ENCODE measurements at places on chromosomes 3 and 15.

- no peak for DNase-seq
These were observed 231.6 kb downstream of the ABHD5 start for GRCh38 chr3:43922374-43922773.

DNA sequence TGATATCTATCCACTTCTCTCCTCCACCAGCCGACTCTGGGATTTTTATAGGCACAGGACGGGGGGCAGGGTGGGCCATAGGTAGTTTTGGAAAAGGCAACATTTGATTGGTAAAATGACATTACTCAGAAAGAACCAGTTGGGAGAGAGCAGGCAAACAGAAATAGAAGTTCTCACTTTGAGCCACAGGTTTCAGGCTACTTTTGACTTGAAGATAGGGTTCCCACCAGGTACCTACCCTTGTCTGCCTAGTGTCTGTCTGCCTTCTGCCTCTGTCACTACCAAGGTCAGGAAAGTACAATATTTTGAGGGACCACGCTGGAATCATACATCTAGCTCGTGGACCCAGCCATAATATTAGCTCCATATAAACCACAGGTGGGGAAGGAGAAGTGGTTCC is 412.9 kb upstream of the GRM7 start:
- DNase-seq, result no peak

- no peak for DNase-seq
These were observed 51.2 kb downstream of the FGF12 start for GRCh38 chr3:192675958-192676649.

GRCh38 chr3:184382326-184383032 is 2.6 kb downstream of the CHRD start:
- no peak for DNase-seq

DNA sequence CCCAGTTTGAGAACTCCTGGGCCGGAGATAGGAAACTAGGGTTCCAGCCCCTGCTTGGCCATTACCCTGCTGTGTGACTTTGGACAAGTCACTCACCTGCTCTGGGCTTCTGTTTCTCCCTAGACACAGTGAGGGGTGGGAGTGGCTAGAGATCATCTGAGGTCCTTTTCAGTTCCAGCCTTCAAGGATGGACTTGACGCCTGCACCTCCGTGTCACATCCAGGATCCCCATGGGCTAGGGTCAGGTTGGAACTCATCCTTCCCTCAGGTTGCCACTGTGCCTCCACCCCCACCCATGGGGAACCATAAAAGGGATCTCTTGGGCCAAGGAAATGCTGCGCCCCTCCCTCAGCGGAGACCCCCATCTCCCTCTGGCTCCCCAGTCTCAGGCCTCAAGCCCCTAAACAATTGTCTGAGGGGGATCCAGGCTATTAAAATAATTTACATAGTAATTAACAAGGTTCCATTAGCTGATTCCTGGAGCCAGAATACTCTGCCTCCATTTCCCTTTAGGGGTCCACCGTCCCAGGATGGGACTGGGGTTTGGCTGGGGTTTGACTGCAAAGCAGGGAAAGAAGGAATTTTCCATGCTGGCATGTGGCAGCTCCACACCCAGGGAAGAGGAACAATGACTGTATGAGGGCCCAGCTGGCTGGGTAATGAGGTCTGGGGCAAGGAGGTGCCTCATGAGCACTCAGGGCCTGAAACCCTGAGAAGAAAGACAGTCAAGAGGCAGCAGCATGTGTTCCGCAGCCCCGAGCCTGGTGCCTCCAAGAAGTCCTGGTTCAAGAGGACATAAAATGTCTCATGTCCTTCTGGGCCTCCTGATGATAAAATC is 177.7 kb downstream of the SMAD6 start:
- no peak for DNase-seq

- DNase-seq, result no peak
These were observed 1048.1 kb downstream of the SI start for GRCh38 chr3:164030194-164030593.

GRCh38 chr3:110430146-110430545 is 641.5 kb upstream of the NECTIN3 start:
- no peak for DNase-seq

DNA sequence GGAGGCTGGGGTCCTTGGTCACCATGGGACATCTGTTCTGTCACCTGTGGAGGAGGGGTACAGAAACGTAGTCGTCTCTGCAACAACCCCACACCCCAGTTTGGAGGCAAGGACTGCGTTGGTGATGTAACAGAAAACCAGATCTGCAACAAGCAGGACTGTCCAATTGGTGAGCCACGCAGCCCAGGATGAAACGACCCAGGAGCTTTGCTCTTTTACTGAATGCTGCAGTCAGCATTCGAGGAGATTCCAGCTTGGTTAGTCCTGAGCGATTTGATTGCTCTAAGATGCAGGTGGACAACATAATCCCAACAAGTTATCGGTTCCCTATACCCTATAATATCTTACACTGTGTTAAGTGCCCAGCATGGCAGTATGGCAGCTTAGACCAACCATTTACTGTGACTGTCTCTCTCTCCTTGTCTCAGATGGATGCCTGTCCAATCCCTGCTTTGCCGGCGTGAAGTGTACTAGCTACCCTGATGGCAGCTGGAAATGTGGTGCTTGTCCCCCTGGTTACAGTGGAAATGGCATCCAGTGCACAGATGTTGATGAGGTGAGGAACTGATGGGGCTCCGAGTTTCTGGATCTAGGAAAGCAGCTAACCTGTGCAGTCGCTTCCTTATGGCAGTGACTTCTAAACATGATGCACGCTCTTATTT is 7.8 kb downstream of the THBS1 start:
- no peak for DNase-seq

DNA sequence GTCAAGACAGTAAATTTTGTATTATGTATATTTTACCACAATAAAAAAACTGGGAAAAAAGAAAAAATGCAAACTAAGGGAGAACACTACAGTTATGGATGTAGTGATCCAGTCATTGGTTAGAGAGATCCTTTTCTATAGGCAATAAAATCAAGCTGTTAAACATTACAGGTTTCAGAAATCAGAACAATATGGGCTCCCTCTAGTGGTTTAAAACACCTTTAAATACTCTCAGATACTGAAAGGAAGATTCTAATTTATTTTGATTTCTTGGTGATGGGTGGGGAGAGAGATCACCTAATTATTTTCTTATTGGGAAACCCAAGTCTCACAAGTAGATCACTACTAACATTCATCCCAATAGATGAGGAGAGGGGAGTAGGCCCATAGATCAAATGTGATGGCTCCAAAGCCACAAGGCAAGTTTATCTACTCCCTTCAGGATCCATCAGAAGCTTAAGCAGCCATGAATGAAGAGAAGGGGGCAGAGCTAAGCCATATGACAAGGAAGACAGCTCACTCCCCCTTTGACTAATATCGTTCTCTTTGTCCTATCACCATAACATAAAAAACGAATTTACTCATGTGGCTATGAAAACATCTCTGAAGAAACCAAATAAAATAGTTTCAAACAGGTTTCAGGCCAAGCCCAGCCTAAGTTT is 118.6 kb downstream of the ANO10 start:
- DNase-seq, result peak; percentile 52

- DNase-seq, result no peak
These were observed 3.9 kb downstream of the NSUN3 start for GRCh38 chr3:94066506-94067500.

DNA sequence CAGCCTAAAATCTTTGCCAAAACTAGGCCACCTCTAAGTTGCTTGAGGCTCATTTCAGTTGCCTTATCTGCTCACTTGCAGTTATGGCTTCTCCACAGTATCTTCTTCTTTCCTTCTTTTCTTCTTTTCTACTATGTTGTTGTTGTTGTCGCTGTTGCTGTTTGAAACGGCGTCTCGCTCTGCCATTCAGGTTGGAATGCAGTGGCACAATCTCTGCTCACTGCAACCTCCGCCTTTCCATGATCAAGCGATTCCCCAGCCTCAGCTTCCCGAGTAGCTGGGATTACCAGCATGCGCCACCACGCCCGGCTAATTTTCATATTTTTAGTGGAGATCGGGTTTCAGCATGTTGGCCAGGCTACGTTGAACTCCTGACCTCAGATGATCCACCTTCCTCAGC is 210.8 kb upstream of the NR2F2 start:
- DNase-seq, result no peak

DNA sequence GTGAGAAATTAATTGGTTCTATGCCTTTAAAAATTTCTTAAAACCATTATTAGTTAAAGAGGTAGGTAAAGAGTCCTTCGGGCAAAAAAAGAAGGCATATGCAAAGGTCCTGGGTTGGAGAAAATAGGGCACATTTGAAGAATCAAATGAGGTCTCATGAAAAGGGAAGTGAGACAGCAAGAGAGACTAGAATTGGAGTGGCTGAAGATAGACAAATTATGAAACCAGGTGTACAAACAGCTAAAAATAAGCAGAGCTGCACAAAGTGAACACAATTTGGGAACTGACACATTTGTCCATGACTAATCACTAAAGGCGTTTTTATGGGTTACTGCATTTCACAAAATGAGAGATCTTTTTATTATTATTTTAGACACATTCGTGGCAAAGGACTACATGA is 581.2 kb downstream of the PYDC2 start:
- no peak for DNase-seq

DNA sequence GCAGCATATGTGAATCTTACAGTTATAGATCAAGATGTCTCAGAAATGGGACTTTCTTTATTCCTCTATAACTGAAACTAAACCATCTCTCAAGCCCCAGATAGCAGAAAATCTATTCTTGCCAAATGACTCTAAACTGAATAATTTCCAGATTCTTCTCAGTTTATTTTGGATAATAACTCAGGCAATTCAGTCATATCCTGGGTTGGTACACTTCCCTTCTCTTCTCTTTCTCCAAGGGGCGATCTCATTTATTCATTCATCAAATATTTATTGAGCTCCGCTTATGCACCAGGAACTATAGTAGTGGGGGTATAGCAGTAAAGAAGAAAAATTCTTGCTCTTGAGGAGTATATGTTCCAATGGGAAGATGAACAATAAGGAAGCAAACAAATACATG is 13.5 kb upstream of the PCOLCE2 start:
- no peak for DNase-seq

GRCh38 chr3:134652409-134652831 is 1.6 kb upstream of the KY start:
- no peak for DNase-seq

DNA sequence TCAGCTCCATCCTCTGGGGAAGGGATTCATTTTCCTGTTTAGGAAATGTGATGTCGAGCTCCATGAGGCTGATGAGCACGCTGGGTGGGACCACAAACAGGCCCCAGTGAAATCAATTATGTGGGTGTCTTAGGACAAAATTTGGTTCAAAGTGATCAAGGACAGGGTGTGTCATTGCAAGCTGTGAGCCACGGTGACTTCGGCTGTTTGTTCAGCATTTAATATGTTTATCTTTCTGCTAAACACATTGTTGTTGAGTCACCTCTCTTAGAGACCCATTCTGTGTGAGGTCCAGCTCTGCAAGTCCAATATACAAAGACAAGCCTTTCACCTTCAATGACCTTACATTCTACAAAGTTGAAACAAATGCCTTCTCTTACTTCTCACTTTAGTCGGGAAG is 41.3 kb downstream of the SSR3 start:
- DNase-seq, result no peak

GRCh38 chr3:127750226-127751031 is 71.9 kb downstream of the MGLL start:
- DNase-seq, result no peak

GRCh38 chr3:39971559-39972031 is 162.2 kb downstream of the MYRIP start:
- no peak for DNase-seq

Data from T47D (cell line).